WTC11 (cell line): ENCODE measurements at places on chromosomes 12 and 14.

- no peak for DNase-seq
- H3K27ac ChIP-seq = no peak overlapping the region
- H3K36me3 ChIP-seq = peaks cover 4% of the 10 kb centered on the region; the same call in 1 of the 2 replicates
- no peak overlapping the region for H3K4me3 ChIP-seq
- peaks cover 39% of the 10 kb centered on the region for H3K27me3 ChIP-seq
- peaks cover 22% of the 10 kb centered on the region for H3K4me1 ChIP-seq
Observed at GRCh38 chr12:62194616-62195015, 65.6 kb upstream of the USP15 start.

DNA sequence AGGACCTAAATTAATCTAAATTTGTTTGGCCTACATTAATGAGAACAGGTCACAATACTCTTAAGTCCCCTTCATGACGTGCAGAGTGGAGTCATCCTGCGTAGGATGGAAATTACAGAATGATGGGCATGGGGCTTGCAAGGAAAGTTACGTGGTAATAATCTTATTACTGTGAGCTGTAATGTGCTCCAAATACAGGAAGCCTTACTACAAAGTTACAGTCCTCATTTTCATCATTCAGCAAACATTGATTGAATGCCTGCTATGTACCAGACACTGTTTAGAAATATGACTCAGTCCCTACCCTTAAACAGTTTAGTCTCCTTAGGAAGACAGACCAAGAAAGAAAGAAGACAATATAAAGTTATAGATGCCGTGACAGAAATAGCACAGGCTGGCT is 9.4 kb downstream of the HIGD1C start:
- H3K27ac ChIP-seq = no peak overlapping the region
- no peak overlapping the region for H3K4me3 ChIP-seq
- H3K4me1 ChIP-seq = no peaks in the 10 kb centered on the region
- DNase-seq = no peak
- H3K27me3 ChIP-seq = no peaks in the 10 kb centered on the region

DNA sequence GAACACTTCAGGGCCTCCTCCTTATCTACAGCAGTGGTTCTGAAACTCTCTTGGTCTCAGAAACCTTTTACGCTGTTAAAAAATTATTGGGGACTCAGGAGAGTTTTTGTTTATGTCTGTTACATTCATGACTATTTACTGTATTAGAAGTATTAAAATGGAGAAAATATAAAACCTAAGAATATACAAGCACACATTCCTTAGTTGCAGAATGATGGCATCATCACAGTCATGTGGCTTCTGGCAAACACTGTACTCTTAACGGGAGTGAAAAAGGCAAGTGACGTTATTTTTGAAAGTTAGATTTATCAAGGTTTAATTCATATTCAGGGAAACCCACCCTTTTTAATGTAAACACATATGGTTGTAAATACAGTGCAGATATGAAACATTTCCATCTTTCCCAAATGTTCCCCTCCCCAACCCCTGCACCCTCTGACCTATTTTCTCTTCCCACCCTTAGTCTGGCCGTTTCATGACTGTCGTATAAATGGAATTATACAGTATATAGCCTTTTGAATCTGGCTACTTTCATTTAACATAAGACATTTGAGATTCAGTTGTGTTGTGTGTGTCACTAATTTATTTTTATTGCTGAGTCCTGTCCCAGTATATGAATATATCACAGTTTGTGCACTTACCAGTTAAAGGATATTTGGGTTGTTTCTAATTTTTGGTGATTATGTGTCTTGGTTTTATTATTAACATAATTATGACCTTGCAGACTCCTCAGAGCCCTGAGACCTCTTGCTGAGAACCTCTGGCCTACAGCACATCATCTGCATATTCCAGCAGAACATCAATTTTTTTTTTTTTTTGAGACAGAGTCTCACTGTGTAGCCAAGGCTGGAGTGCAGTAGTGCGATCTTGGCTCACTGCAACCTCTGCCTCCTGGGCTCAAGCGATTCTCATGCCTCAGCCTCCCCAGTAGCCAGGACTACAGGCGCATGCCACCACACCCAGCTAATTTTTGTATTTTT is 457.0 kb downstream of the PCNX1 start:
- H3K4me3 ChIP-seq = no peak overlapping the region
- H3K36me3 ChIP-seq = 0 out of 2 replicates have a peak, but pooled peaks cover 4% of the 10 kb centered on the region
- no peak overlapping the region for H3K27ac ChIP-seq
- no peak for DNase-seq
- peaks cover 23% of the 10 kb centered on the region for H3K4me1 ChIP-seq
- no peaks in the 10 kb centered on the region; the same call in 1 of the 2 replicates for H3K27me3 ChIP-seq

GRCh38 chr12:54051026-54051842 is 2.4 kb upstream of the HOXC4 start:
- peak; percentile 41 for DNase-seq
- no peak overlapping the region for H3K27ac ChIP-seq
- no peak overlapping the region for H3K4me3 ChIP-seq
- H3K4me1 ChIP-seq = peaks cover 58% of the 10 kb centered on the region
- H3K36me3 ChIP-seq = no peaks in the 10 kb centered on the region

DNA sequence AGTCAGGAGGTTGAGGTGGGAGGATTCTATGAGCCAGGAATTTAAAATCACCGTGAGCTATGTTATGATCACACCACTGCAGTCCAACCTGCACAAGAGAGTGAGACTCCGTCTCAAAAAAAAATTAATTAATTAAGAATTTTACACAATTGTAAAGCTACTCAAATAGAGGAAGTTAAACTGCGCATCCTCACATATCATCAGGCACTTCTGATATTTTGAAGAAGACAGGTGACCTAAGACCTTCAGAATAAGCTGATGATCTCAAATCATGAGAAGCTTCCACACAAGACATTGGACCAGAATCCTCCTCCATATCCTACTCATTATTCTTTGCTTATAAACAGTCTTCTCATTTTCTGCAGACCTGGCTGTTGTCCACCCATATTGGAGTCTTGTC is 800.9 kb downstream of the TMEM121 start:
- no peak overlapping the region for H3K27ac ChIP-seq
- no peak for DNase-seq
- no peak overlapping the region for H3K4me3 ChIP-seq
- peaks cover 55% of the 10 kb centered on the region for H3K36me3 ChIP-seq

- no peak for DNase-seq
- H3K27ac ChIP-seq = no peak overlapping the region
Observed at GRCh38 chr12:100127766-100128511, 14.7 kb downstream of the BLTP3B start.

DNA sequence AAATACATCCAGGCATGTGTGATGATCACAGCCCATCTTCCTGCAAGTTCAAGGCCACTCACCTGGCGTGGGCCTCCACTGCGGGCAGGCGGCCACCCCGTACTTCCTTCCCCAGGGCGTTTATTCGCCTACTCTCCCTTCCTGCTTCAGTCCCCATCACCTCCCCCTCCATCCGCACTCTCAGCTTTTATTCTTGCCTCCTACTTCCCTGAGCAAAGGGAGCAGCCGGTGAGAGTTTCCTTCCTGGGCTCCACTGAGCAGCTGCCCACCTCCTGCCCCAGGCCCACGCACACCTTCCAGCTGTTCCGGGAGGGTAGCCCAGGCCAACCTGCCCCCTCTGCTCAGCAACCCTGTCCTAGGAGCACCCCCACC is 4.1 kb downstream of the CYP46A1 start:
- no peak for DNase-seq
- peaks cover 25% of the 10 kb centered on the region for H3K4me1 ChIP-seq
- H3K27me3 ChIP-seq = peaks cover 7% of the 10 kb centered on the region
- no peak overlapping the region for H3K4me3 ChIP-seq
- no peak overlapping the region for H3K27ac ChIP-seq

DNA sequence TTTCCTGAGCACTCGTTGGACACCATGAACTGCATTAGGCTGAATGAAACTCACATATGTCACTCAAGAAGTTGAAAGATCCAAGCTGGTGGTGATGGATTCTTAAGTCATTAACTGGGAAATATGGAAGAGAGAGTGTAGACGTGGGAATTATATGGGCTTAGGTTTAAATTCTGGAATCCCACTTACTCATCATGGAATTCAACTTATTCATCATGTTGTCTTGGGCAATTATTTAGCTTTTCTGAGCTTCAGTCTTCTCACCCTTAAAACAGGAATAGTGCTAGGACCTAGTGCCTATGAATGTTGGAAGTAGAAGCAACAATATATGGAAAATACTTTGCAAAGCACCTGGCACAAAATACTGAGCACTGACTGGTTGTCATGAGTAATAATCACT is 292.4 kb upstream of the TBX3 start:
- H3K27ac ChIP-seq = no peak overlapping the region
- H3K36me3 ChIP-seq = no peaks in the 10 kb centered on the region
- no peak for DNase-seq
- H3K27me3 ChIP-seq = no peaks in the 10 kb centered on the region; the same call in 1 of the 2 replicates

GRCh38 chr12:76633415-76633814 is 73.8 kb upstream of the OSBPL8 start:
- H3K27me3 ChIP-seq = no peaks in the 10 kb centered on the region
- no peak overlapping the region; the same call in 1 of the 2 replicates for H3K4me3 ChIP-seq
- no peak overlapping the region for H3K27ac ChIP-seq

DNA sequence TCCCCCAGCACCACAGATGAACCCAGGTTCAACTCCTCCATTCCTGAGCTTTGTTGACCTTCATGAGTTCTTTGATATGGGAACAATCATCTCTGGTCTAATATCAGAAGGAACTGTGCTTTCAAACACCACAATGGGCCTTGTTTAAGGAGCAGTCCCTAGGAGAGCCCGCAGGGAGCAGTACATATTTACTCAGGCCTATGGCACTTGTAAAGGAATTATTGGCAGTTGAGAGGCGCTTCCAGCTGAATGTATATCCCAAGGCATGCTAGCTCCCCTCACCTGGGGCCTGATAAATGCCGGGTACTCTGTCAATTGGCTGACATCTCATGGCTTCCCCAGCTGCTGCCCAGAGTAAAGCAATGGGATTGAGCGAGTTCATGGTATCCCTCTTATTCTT is 76.2 kb downstream of the ZFP36L1 start:
- no peak for DNase-seq
- no peaks in the 10 kb centered on the region; the same call in 1 of the 2 replicates for H3K4me1 ChIP-seq
- H3K27ac ChIP-seq = no peak overlapping the region; the same call in 1 of the 2 replicates
- no peaks in the 10 kb centered on the region; the same call in 1 of the 2 replicates for H3K27me3 ChIP-seq
- no peak overlapping the region for H3K4me3 ChIP-seq

- no peaks in the 10 kb centered on the region for H3K27me3 ChIP-seq
- peaks cover 1% of the 10 kb centered on the region for H3K36me3 ChIP-seq
- H3K4me3 ChIP-seq = no peak overlapping the region
- H3K4me1 ChIP-seq = peaks cover 21% of the 10 kb centered on the region
- H3K27ac ChIP-seq = no peak overlapping the region
- no peak for DNase-seq
Observed at GRCh38 chr12:119157528-119157927, 21.2 kb upstream of the HSPB8 start.

- no peaks in the 10 kb centered on the region for H3K4me1 ChIP-seq
- peaks cover 59% of the 10 kb centered on the region for H3K36me3 ChIP-seq
- no peak for DNase-seq
- no peak overlapping the region for H3K27ac ChIP-seq
- peaks cover 4% of the 10 kb centered on the region for H3K27me3 ChIP-seq
Observed at GRCh38 chr12:34396861-34397590, 374.7 kb downstream of the ALG10 start.

- no peaks in the 10 kb centered on the region for H3K27me3 ChIP-seq
- peak overlapping the region; percentile 59; the same call in 1 of the 2 replicates for H3K27ac ChIP-seq
- no peak for DNase-seq
- peaks cover 22% of the 10 kb centered on the region for H3K36me3 ChIP-seq
- H3K4me3 ChIP-seq = no peak overlapping the region
- H3K4me1 ChIP-seq = peaks cover 59% of the 10 kb centered on the region
Observed at GRCh38 chr12:19138956-19139355, 9.4 kb downstream of the PLEKHA5 start.

- H3K27me3 ChIP-seq = no peaks in the 10 kb centered on the region
- no peak overlapping the region for H3K27ac ChIP-seq
- H3K4me1 ChIP-seq = peaks cover 7% of the 10 kb centered on the region
- H3K36me3 ChIP-seq = no peaks in the 10 kb centered on the region
- H3K4me3 ChIP-seq = no peak overlapping the region
Observed at GRCh38 chr14:25014440-25014839, 35.5 kb downstream of the STXBP6 start.

DNA sequence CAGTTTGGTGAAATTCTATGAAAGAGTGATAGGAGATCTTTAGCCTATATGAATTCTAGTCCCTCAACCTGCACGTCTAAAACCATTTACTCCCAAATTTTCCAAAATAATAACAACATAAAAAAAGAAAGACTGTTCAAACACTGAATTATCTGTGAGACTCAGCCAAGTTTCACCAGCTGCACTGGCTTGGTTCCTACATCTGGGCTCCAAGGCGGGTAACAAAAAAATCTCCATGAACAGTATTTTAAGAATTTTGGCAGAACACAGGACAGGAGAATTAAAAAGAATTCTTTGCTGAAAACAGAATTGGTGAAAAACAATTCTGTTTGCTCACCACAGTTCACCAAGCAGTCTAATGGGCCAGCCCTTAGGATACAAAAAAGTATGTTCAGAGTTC is 536.8 kb upstream of the ATP2B1 start:
- no peak for DNase-seq
- H3K27ac ChIP-seq = no peak overlapping the region
- peaks cover 6% of the 10 kb centered on the region for H3K4me1 ChIP-seq
- H3K27me3 ChIP-seq = no peaks in the 10 kb centered on the region
- no peaks in the 10 kb centered on the region for H3K36me3 ChIP-seq

GRCh38 chr12:46659824-46660223 is 166.0 kb downstream of the SLC38A4 start:
- H3K27me3 ChIP-seq = no peaks in the 10 kb centered on the region
- no peaks in the 10 kb centered on the region for H3K36me3 ChIP-seq
- H3K4me3 ChIP-seq = no peak overlapping the region

- peaks cover 4% of the 10 kb centered on the region; the same call in 1 of the 2 replicates for H3K36me3 ChIP-seq
- peaks cover 67% of the 10 kb centered on the region for H3K27me3 ChIP-seq
- no peak overlapping the region for H3K27ac ChIP-seq
- peaks cover 34% of the 10 kb centered on the region for H3K4me1 ChIP-seq
- no peak overlapping the region for H3K4me3 ChIP-seq
Observed at GRCh38 chr14:72801381-72801812, 92.5 kb downstream of the DPF3 start.

GRCh38 chr14:41973178-41973577 is 366.5 kb downstream of the LRFN5 start:
- H3K4me3 ChIP-seq = no peak overlapping the region
- no peak for DNase-seq
- H3K36me3 ChIP-seq = peaks cover 18% of the 10 kb centered on the region
- H3K27me3 ChIP-seq = no peaks in the 10 kb centered on the region
- no peak overlapping the region for H3K27ac ChIP-seq
- no peaks in the 10 kb centered on the region for H3K4me1 ChIP-seq

- no peak for DNase-seq
- no peaks in the 10 kb centered on the region for H3K27me3 ChIP-seq
- H3K4me1 ChIP-seq = peaks cover 3% of the 10 kb centered on the region; the same call in 1 of the 2 replicates
Observed at GRCh38 chr12:53560912-53561589, 53.8 kb upstream of the NPFF start.

- no peaks in the 10 kb centered on the region for H3K27me3 ChIP-seq
- no peak for DNase-seq
- H3K4me3 ChIP-seq = no peak overlapping the region
Observed at GRCh38 chr12:93667672-93668071, 9.5 kb upstream of the CRADD start.
